ENCODE measurements at places on chromosomes 11 and 22.

GRCh38 chr11:35814081-35814695 is 129.7 kb upstream of the LDLRAD3 start:
- DNase-seq: no peak

DNA sequence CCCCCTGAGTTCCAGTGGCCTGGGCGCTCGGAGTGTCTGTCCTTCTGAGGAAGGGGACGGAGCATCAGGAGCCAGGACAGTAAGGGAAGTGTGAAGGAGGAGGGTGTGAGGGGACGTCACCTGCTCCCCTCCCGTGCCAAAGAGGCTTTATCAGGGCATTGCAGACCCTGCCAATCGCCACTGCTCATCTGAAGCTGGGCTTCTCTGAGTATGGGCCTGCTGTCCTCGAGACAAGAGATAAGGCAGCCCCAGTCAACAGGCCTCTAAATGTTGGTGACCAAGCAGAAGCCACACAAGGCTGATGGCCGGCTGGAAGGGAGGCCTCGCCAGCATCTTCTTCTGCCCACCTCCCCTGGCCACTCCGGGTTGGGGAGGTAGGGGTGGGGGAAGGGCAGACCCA is 29.8 kb downstream of the LIF start:
- DNase-seq: no peak

- DNase-seq: no peak
Observed at GRCh38 chr11:109112261-109112660, 309.7 kb upstream of the C11orf87 start.

GRCh38 chr22:50025993-50026392 is 13.4 kb upstream of the IL17REL start:
- DNase-seq: no peak

- DNase-seq: no peak
Observed at GRCh38 chr22:46976598-46976997, 214.1 kb downstream of the TBC1D22A start.

GRCh38 chr11:75032550-75032935 is 43.8 kb downstream of the NEU3 start:
- no peak for DNase-seq

GRCh38 chr11:108897071-108897481 is 232.2 kb downstream of the DDX10 start:
- no peak for DNase-seq

GRCh38 chr11:128575174-128575960 is 12.0 kb downstream of the ETS1 start:
- no peak for DNase-seq

GRCh38 chr11:68127714-68128681 is 6.8 kb upstream of the CHKA start:
- DNase-seq: no peak

DNA sequence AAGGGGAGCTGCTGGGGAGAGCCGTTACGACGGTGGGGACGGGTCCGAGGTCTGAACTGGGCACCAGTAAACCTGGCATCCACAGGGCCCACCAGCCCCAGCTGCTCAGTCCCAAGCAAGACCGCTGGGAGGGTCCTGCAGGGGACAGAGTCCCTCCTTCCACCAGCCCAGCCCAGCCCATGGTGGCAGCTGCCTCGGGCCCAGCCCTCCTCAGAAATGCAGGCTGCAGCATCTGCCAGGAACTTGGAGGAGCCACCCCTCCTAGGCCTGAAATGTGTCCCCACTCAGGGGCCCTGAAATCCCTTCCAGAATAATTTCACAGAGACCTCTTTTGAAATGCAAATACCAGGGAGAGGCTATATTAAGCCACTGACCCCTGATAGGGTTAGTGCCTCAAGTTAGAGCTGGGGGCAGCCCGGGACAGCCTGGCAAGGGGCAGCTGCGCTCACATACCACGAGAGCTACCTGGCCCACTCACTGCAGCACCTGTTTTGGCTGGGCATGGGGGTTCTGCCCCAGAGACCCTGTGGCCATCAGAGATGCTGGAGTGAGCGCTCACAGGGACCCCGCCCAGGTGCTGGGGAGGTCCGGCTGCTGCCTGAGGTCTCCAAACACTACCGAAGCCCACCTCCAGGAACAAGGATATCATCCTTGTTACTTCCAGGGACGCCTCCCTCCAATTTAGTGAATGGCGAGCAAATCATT is 53.1 kb downstream of the CELSR1 start:
- DNase-seq: no peak

DNA sequence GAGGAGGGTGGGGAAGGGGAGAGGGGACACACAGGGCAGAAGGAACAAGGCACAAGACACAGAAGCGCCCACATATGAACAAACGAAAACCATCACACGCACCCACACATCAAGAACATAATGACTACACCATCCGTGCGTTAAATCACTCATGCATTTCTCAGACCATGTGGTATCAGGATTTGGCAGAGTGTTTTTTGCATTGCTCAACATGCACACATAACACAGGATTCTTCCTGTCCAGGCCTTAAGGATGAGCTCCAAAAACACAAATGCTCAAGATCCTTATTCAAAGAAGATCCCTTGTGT is 309.5 kb downstream of the CADM1 start:
- DNase-seq: no peak

GRCh38 chr11:76247091-76247490 is 40.8 kb upstream of the WNT11 start:
- no peak for DNase-seq

DNA sequence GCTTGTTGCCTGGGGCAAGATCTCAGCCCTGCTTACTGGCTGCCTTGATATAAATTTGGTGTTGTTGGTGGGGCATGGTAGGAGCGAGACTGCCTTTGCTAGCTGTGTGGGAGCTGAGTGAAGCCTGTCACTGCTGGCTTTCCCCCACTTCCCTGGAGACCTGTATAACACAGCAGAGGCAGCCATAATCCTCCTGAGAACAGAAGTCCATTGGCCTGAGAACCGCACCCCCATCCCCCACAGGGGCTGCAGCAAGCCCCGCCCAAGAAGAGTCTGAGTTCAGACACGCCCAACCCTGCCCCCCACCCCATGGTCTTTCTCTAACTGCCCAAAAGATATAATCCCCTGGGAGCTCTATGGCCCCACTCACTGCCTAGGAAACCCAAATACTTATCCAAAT is 39.2 kb upstream of the ARHGAP42 start:
- no peak for DNase-seq

- no peak for DNase-seq
Observed at GRCh38 chr11:111793863-111794262, 27.7 kb upstream of the PPP2R1B start.

GRCh38 chr11:134801570-134801969 is 389.5 kb upstream of the B3GAT1 start:
- no peak for DNase-seq

DNA sequence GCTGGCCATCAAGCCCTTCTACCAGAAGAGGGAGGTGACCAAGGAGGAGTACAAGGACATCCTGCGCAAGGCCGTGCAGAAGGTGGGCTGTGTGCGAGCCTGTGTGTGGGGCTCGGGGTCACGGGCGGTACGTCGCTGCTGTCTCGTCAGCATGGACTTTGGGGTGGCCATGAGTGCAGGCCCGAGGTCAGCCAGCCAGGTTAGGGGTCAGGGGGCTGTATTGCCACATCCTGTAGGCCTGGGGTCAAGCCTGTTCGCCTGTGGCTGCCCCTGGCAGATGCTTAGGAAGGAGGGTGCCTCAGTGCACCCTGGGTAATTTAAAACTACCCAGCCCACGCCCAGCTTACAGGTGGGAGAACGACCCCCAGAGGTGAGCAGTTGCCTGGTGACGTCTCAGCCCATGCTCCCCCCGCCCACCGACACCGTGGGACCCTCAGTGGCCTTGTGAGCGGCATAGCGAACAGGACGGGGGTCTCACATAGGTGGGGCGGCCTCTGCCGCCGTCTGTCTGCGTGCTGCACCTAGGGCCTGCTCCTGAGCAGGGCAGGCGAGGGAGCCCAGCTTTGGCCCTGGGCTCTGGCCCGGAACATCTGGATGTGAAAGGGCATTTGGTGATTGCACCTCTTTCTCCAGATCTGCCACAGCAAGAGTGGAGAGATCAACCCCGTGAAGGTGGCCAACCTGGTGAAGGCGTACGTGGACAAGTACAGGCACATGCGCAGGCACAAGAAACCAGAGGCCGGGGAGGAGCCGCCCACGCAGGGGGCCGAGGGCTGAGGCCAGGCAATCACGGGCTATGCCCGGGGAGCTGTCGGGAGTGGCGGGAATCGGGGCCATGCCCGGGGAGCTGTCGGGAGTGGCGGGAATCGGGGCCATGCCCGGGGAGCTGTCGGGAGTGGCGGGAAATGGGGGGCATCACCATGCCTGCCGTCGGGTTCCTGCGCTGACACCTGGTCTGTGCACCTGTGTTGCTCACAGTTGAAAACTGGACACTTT is 4.5 kb downstream of the IRF7 start:
- no peak for DNase-seq

DNA sequence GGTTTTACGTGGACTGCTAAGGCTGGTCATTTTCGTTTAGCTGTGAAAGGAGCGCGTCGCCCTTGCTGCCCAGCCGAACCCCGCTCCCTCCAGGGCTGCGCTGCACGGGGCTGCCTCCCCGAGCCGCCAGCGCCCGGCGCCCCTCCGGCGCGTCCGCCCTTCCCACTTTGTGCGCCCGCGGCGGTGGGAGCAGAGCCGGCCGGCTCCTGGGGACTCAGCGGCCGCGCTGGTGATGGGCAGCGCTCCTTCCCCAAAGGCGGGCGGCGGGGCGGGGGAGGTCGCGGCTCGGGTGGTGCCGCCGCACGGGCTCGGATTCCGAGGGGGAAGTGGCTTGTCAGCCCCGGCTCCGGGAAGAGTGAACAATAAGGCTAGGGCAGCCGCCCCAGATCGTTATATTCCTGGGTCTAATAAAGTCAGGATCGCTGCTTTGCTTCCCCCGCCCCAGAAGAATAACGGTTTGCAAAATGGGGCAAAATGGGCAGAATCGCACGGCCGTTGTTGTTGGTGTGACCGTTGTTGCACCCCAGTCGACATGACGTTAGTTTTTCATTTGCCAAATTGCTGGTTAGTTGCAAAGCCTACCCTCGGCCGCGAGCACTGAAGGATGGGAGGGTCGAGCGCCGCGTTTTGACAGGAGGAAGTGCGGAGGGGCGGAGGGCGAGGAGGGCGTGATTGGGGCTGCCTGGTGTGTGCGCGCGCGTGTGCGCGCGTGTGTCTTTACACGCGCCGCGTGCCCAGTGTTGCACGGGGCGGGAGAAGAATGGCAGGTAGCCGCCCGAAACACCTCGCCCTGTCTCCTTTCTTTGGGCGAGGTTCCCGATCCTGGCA is 745 bp downstream of the NCAM1 start:
- DNase-seq: no peak

- DNase-seq: no peak
Observed at GRCh38 chr11:13874597-13874996, 87.9 kb upstream of the SPON1 start.

DNA sequence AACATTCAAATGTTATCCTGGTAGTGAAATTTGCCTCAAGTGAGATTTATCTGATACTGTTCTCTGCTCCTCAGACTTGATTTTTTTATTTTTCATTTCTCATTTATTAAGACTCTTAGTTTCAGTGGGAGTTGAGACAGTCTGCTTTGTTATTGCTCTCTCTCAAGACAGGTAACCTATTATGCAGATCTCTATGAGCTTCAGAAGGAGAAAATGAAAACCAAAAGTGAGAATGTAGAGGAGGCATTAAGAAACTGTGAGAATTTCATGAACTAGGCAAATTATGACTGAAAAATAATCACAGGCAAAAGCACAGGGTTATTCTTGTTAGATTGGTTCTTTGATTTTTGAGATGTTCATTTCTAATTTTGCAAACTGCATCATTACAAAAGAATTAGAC is 290.0 kb upstream of the CHORDC1 start:
- no peak for DNase-seq

DNA sequence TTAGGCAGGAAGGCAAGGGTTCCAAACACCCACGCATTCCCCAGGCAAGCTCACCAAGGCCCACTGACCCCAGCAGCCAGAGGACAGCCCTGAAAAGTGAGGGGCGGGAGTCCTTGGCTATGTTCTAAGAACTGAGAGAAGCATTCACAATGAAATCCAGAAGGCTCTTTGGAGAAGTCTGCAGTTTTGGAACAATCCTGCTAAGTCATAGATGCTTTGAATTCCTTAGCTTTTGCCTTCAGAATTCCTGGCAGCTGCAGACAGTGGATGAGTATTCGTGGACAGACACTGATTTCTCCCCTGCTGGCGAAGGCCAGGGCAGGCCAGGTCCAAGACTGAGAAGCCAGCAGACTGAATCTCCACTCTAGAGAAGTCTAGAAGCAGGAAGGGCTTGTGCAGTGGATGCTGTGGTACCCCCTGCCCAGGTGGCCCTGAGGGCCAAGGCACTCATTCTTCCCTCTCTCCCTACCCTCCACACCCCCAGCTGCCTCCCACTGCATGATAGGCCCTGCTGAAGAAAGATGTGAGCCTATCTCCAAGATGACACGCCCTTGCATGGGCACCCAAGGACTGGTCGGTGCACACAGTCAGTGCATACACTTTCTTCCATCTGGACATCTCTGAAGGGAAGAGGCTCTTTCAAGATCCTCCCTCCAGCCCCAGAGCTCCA is 133.2 kb upstream of the TEAD1 start:
- no peak for DNase-seq
